ENCODE measurements at places on chromosomes 4 and X.

GRCh38 chrX:50003927-50004326, 81.5 kb downstream of the CLCN5 start:
- DNase-seq, result no peak

DNA sequence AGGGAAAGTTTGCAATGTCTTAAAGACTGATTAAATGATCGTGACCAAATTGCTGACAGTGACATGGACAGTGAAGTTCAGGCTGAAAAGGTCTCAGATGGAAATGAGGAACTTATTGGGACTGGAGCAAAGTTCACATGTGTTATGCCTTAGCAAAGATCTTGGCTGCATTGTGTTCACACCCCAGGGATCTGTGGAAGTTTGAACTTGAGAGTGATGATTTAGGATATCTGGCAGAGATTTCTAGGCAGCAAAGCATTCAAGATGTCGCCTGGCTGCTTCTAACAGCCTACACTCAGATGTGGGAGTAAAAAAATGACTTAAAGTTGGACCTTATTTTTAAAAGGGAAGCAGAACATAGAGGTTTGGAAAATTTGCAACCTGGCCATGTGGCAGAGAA, 21.4 kb downstream of the SCARB2 start:
- no peak for DNase-seq

DNA sequence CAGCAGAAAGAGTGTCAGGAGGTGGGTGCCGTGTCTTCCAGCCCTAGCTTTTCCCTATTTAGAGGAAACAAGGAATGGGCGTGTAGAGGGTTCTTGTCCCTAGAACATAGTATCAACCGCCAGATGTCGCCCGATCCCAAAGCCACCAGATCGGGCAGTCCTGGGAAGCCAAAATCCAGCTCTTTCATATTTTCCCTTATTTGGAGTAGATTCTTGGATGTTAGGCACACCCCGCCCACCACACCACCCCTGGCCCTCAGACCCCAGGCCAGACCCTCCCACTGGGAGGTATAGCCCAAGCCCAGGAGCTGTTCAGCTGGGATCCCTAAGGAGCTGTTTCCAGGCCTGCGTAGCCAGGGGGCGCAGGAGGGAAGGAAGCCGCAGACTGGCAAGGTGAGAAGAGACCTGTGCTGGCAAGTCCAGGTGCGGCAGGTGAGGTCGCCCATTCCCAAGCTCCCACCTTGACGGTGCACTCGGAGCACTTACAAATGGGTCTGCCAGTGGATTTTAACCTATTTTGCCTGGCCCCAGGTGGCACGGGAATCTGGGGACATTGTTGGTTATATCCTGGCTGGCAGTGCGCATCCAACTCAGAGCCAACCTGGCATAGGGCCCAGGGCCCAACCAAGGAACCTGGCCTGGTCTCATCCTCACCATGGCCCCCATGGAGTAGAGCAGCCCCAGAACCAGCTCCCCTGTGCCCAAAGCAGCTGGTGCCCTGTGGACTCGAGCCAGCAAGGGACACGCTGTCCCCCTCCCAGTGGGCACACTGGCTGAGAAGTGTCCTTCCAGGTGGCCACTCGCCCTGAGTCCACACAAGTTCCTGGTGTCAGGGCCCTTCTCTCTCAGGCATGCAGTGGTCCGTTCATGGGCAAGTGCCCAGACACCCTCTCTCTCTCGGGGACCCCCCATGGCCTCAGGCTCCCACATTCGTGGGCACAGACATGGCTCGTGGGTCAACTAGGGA, 811 bp downstream of the FLNA start:
- DNase-seq, result no peak

DNA sequence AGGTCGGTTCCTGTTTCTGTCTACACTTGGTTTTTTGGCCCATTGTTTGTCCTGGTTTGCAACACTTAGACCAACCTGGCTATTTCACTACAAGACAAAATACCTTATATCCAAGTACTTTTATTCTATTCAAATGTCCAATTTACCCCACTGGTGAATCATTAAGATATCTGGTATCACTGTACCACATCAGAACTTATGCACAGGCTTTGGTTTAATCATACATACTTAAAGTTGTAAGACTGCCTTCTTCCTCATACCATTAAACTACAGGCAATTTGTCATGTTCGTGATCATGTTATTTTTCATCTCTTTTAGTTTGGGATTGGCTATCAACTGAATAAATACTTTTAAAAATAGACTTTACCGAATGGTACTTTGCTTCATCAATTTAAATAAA, 53.0 kb upstream of the ATOH1 start:
- no peak for DNase-seq

GRCh38 chr4:107444-108429, 16.6 kb upstream of the ZNF718 start:
- no peak for DNase-seq
